ENCODE measurements at places on chromosomes 1 and 21. TPM values are rescaled to one million over a fixed set of nuclear protein-coding genes. Genes with fewer than 3 reads are reported as not detected.

ARMH1 gene
- polyA plus RNA-seq, result 1.1 TPM

ARHGAP29 gene
- polyA plus RNA-seq, result 12.2 TPM

SLC26A9 gene
- polyA plus RNA-seq, result 0.03 TPM

ADGRL4 gene
- not detected for polyA plus RNA-seq

RGS4 gene
- not detected for polyA plus RNA-seq

RASSF5 gene
- 0.50 TPM for polyA plus RNA-seq

SHC1 gene
- 137 TPM for polyA plus RNA-seq

UCK2 gene
- 78.0 TPM for polyA plus RNA-seq

PRDM2 gene
- 6.8 TPM for polyA plus RNA-seq

OR11L1 gene
- polyA plus RNA-seq, result not detected

GUCA2A gene
- polyA plus RNA-seq, result not detected

NTMT2 gene
- polyA plus RNA-seq, result not detected

KRTCAP2 gene
- 77.3 TPM for polyA plus RNA-seq

GRCh38 chr1:113542221-113542701, 151.9 kb downstream of the MAGI3 start:
- no peaks in the 10 kb centered on the region for H3K36me3 ChIP-seq
- no peak overlapping the region for H3K4me3 ChIP-seq
- peaks cover 21% of the 10 kb centered on the region for H3K4me1 ChIP-seq
- no peak for DNase-seq
- no peak overlapping the region for H3K27ac ChIP-seq

DNA sequence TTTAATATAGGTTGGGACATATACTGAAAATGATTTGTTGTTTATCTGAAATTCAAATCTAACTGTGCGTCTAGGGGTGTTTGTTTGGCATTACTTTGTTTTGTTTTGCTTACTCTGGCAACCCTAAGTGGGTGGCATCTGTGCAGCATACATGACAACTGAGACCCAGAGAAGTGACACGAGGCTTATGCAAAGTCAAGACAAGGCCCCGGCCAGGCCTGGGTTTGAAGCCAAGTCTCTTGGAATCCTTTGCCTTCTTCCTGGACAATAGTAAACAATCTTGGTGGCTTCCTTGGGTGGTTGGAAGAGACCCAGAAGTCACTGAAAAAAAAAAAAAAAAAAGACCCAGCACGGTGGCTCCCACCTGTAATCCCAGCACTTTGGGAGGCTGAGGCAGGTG, 197.6 kb upstream of the TMEM51 start:
- DNase-seq, result no peak
- peak overlapping the region; percentile 66 for H3K27ac ChIP-seq
- H3K36me3 ChIP-seq, result peaks cover 15% of the 10 kb centered on the region
- peaks cover 79% of the 10 kb centered on the region for H3K4me1 ChIP-seq
- H3K4me3 ChIP-seq, result no peak overlapping the region

- peaks cover 80% of the 10 kb centered on the region for H3K4me1 ChIP-seq
- peaks cover 2% of the 10 kb centered on the region for H3K36me3 ChIP-seq
- H3K27ac ChIP-seq, result no peak overlapping the region
- no peaks in the 10 kb centered on the region for H3K27me3 ChIP-seq
- no peak overlapping the region for H3K4me3 ChIP-seq
These were observed 5.1 kb upstream of the TMEM51 start for GRCh38 chr1:15148475-15148874.

DNA sequence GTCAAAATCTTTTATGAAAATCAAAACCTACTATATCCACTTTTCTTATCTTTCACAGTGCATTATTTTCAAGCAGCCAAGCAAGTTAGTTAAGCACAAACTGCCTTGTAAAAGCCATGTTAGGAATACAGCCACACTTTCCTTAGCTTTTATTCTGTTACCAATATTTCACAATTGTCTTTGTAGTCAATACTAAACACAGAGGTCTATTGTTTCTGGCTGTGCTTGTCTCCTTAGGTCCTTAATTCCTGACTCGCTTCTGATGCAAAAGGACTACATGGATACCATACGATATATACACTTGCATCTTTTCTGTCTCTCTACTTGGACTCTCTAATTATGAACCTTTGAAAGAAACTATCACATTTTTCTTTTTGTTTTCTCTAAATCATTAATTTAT, 331.8 kb downstream of the NEGR1 start:
- no peak overlapping the region for H3K27ac ChIP-seq
- H3K4me1 ChIP-seq, result no peaks in the 10 kb centered on the region
- H3K36me3 ChIP-seq, result no peaks in the 10 kb centered on the region
- no peak for DNase-seq
- no peak overlapping the region for H3K4me3 ChIP-seq

DNA sequence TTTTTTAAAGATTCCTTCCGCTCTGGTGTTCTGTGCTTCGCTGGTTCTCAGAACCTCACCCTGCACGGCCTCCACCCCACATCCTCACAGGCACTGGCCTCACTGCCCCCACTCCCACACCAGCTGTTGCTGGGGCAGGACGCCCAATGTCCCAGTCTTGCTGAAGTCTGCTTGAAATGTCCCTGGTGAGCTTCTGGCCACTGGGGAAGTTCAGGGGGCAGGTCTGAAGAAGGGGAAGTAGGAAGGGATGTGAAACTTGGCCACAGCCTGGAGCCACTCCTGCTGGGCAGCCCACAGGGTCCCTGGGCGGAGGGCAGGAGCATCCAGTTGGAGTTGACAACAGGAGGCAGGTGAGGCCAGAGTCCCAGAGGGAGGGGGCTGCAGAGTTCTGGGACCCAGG, at the start of gene C1QA:
Gene C1QA (plus strand): TSS at position 276 of the 400 bp plus-strand sequence. CDS start 989 bp downstream, outside the sequence.
- H3K36me3 ChIP-seq, result no peaks in the 10 kb centered on the region
- no peak within 1 kb of the TSS for H3K27ac ChIP-seq
- H3K4me1 ChIP-seq, result no peaks in the 10 kb centered on the region
- H3K27me3 ChIP-seq, result peaks cover 37% of the 10 kb centered on the region
- no peak for DNase-seq

DNA sequence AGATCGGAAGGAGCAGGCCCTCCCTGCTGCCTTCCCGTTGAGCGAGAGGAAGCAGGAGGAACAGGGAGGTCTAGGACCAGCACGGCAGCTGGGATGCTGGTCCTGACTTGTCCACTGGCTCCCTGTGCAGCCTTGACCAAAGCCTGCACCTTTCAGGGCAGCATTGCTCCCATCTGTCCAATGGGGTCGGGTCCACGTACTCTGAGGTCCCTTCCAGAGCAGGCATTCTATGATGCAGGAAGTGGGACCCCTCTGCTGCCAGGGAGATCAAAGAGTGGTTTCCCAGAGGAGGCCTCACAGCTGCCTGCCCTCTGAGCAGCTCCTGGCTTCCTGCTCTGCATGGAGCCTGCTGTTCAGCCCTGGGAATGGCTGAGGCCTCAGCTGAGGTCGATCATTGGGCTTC, 21.7 kb upstream of the ZNF362 start:
- no peak overlapping the region for H3K27ac ChIP-seq
- no peaks in the 10 kb centered on the region for H3K36me3 ChIP-seq
- peak; percentile 35 for DNase-seq

GRCh38 chr1:212203630-212204029, 81.6 kb upstream of the PPP2R5A start:
- no peak for DNase-seq
- H3K27ac ChIP-seq, result no peak overlapping the region
- no peak overlapping the region for H3K4me3 ChIP-seq
- peaks cover 14% of the 10 kb centered on the region for H3K4me1 ChIP-seq

- peaks cover 32% of the 10 kb centered on the region for H3K4me1 ChIP-seq
- no peaks in the 10 kb centered on the region for H3K36me3 ChIP-seq
- DNase-seq, result no peak
- H3K27me3 ChIP-seq, result no peaks in the 10 kb centered on the region
These were observed 9.7 kb upstream of the GNG4 start for GRCh38 chr1:235659186-235659771.

GRCh38 chr1:209895709-209896108, 42.3 kb upstream of the SYT14 start:
- no peak overlapping the region for H3K27ac ChIP-seq
- no peak for DNase-seq
- no peaks in the 10 kb centered on the region for H3K4me1 ChIP-seq
- no peaks in the 10 kb centered on the region for H3K36me3 ChIP-seq

DNA sequence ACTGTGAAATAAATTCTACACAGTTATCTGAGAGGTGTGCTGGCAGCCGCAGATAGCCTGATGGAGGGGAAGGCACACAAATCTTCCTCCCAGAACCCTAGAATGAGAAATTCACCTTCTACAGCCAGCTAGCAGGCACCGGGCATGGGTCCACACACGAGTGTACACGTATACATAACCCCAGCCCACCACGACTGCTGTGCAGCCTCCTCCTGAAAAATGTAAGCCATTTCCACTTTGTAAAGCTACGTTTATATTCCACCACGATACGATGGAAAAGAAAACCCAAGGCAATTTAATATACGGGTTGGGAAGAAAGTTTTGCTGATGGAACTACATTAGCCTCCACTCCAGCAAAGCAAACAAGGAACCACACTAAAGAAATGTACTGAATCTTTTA, 1.8 kb downstream of the BTG3 start:
- no peaks in the 10 kb centered on the region for H3K36me3 ChIP-seq
- DNase-seq, result peak; percentile 13
- H3K27ac ChIP-seq, result peak overlapping the region; percentile 73
- H3K27me3 ChIP-seq, result no peaks in the 10 kb centered on the region

DNA sequence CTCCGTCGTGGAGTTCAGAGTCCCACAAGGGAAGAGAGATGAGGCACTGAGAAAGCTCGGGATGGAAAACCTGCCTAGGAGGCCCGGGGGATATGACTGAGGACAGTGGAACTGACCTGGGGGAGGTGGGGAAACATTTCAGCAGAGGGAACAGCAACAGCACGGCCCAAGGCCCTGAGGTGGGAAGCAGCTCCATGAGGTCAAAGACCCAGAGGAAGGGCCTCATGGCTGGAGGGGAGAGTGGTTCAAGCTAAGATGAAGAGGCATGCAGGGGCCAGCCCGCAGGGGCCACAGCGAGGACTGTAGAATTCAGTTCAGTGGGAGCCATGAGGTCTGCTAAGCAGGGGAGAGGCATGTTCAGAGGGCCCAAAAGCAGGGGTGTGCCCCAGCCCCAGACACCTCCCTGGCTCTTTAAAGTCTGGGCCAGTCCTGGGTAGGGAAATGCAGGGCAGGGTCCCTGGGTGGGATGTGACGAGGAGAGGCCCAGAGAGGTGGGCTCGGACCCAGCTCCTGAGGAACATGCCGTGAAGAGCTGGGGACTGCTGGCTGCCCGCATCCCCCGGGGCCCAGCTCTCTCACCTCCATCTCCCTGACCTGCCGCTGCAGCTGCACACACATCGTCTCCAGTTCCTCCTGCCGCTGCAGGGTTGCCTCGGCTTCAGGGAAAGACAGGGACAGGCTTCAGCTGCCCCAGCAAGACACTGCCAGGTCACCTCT, 9.9 kb downstream of the UBXN11 start:
- H3K4me1 ChIP-seq, result no peaks in the 10 kb centered on the region
- peaks cover 1% of the 10 kb centered on the region for H3K36me3 ChIP-seq
- H3K4me3 ChIP-seq, result no peak overlapping the region
- no peaks in the 10 kb centered on the region for H3K27me3 ChIP-seq
- H3K27ac ChIP-seq, result no peak overlapping the region

DNA sequence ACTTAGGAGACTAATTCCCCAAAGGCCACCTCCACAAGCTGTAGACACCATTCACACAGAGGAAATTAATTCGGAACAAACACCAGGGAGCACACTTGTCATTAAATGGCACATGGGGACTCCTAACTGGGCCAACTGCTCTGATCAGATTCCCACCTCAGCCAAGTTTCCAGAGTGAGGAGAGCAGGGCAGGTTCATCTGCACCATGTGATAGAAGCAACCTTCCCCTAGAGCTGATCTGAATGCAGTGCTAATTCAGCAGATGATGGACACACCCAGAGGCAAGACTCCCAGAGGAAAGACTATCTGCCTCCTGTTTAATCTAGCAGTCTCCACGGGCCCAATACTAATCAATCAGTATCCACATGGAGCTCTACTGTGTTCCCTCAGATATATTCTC, 147.0 kb downstream of the VAV3 start:
- no peaks in the 10 kb centered on the region for H3K27me3 ChIP-seq
- no peaks in the 10 kb centered on the region for H3K4me1 ChIP-seq
- H3K36me3 ChIP-seq, result no peaks in the 10 kb centered on the region
- no peak overlapping the region for H3K4me3 ChIP-seq
- no peak for DNase-seq
- no peak overlapping the region for H3K27ac ChIP-seq

DNA sequence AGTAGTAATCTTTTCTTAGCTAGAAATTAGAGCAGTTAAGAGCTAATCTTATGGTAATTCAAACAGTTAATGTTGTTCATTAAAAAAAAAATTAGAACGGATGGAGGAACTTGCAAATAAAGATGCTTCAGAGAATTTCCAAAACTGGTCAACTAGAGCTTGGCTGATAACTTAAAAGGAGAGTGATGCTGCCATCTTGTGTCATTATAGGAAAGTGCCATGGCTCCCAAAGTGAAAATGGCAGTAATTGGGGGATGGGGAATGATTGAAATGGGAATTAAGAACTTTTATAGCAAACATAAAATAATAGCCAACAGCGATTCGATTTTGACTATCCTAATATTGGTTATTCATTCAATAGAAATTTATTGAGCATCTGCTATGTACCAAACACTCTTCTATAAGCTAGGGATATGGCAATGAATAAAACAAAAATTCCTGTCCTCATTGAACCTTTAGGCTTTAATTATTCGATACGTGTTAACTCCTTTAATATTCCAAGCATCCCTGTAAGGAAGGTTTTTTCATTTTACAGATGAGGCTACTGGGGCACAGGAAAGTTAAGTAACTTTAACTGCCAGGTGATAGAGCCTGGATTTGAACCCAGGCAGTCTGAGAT, 5.7 kb upstream of the PLPP3 start:
- peak; percentile 66 for DNase-seq
- no peaks in the 10 kb centered on the region for H3K27me3 ChIP-seq
- H3K27ac ChIP-seq, result no peak overlapping the region
- no peak overlapping the region for H3K4me3 ChIP-seq

- H3K27ac ChIP-seq, result no peak overlapping the region
- DNase-seq, result no peak
These were observed 117.1 kb downstream of the FOXD2 start for GRCh38 chr1:47554901-47555300.

GRCh38 chr1:3332043-3332442, 122.4 kb upstream of the ARHGEF16 start:
- H3K27ac ChIP-seq, result peak overlapping the region; percentile 40
- no peak overlapping the region for H3K4me3 ChIP-seq
- no peak for DNase-seq
- H3K4me1 ChIP-seq, result peaks cover 100% of the 10 kb centered on the region
- no peaks in the 10 kb centered on the region for H3K27me3 ChIP-seq

- no peaks in the 10 kb centered on the region for H3K36me3 ChIP-seq
- H3K27ac ChIP-seq, result no peak overlapping the region
- peaks cover 73% of the 10 kb centered on the region for H3K27me3 ChIP-seq
- no peak for DNase-seq
- H3K4me3 ChIP-seq, result no peak overlapping the region
These were observed 123.1 kb upstream of the ZBTB40 start for GRCh38 chr1:22328331-22329147.

- no peak overlapping the region for H3K27ac ChIP-seq
- no peak for DNase-seq
- H3K4me3 ChIP-seq, result no peak overlapping the region
- no peaks in the 10 kb centered on the region for H3K4me1 ChIP-seq
- H3K27me3 ChIP-seq, result no peaks in the 10 kb centered on the region
- H3K36me3 ChIP-seq, result no peaks in the 10 kb centered on the region
These were observed 12.3 kb upstream of the HSD11B1 start for GRCh38 chr1:209692296-209692695.
